C1 segment of cervical spinal cord (tissue), 14 donors: ENCODE measurements at places on chromosomes 6 and 20.

GRCh38 chr6:75486850-75487518 lies 6.6 kb downstream of the FILIP1 start:
- DNase-seq, result no peak

DNA sequence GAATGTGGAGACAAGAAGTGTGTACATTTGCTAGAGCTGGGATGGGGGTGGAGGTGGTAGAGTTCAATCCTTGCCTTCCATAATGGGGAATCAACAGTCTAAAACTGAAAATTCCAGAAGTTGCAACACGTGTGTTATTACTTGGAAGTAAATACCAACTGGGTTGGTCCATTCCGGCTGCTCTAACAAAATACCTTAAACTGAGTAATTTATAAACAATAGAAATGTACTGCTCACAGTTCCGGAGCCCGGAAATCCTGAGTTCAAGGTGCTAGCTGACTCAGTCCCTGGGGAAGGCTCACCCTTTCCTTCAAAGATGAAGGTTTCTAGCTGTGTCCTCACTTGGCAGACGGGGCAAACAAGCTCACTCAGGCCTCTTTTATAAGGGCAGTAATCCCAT lies 59.0 kb downstream of the RIN2 start:
- no peak for DNase-seq

- no peak for DNase-seq
These were observed 6.2 kb upstream of the SNAI1 start for GRCh38 chr20:49976542-49976941.

DNA sequence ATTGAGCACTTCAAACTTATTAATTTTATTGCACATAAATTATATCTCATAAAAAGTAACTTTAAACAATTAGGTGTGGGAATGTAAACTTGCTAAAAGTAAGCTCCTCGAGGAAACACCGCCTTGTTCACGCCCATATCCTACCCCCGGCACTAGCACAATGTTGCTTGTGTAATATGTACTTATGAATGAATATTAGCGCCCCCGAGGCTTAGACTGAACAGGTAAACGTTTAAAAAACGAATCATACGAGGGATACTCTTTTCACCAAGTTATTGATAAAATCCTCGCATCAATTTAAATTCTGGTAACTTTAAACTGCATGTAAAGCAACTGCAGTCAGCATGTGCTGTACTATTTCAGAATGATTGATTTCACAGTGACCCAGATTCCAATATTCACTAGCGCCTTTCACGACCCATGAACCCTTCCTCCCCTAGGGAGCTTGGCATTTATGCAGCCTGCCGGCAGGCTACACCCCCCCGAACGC lies 637 bp downstream of the TFB1M start:
- DNase-seq, result no peak

GRCh38 chr20:31476294-31476585 lies 1.2 kb downstream of the REM1 start:
- no peak for DNase-seq
